Placental pericyte (primary cell): ENCODE measurements at places on chromosomes 1 and 21. TPM values are rescaled to one million over a fixed set of nuclear protein-coding genes. Genes with fewer than 3 reads are reported as not detected.

The C1orf116 gene
- total RNA-seq, result 0.14 TPM in 1 of 2 replicates, not detected in the other

The ANKRD34A gene
- 0.44 and 3.1 TPM in 2 replicates for total RNA-seq

The HOOK1 gene
- not detected in 2 replicates for total RNA-seq

The C1QTNF12 gene
- total RNA-seq, result 0.44 and 1.3 TPM in 2 replicates

The LCE1F gene
- not detected in 2 replicates for total RNA-seq

The PTGFR gene
- 4.6 and 9.3 TPM in 2 replicates for total RNA-seq
